ENCODE measurements at places on chromosomes 6 and 20.

- no peak for DNase-seq
These were observed 149.7 kb upstream of the SIM1 start for GRCh38 chr6:100614386-100614785.

DNA sequence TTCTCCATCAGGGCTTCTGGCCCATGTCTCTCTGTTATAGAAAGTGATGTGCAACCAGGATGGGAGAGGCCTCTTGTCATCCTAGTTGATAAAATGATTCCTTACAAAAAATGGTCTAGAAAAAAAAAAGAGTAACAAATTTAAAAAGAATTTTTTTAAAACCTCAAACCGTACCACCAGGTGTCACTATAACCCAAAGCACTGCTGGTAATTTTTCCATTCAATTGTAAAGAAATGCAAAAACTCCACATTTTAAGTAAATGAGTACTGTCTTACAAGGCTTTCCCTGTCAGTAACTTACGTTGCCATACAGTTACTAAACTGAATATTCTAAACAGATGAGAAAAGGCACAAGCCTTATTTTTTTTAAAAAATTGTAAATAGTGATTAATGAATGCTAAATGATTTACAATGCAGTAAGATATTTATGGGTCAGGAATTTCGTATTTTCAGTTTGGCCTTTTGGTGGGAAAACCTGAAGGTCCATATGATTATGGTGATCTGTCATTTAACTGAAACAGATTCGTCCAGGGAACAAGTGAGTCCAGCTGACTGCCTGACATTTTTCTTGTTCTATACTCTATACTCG lies 95.4 kb downstream of the OGFRL1 start:
- DNase-seq = no peak

- no peak for DNase-seq
These were observed 438.4 kb upstream of the FLRT3 start for GRCh38 chr20:14775778-14776177.

DNA sequence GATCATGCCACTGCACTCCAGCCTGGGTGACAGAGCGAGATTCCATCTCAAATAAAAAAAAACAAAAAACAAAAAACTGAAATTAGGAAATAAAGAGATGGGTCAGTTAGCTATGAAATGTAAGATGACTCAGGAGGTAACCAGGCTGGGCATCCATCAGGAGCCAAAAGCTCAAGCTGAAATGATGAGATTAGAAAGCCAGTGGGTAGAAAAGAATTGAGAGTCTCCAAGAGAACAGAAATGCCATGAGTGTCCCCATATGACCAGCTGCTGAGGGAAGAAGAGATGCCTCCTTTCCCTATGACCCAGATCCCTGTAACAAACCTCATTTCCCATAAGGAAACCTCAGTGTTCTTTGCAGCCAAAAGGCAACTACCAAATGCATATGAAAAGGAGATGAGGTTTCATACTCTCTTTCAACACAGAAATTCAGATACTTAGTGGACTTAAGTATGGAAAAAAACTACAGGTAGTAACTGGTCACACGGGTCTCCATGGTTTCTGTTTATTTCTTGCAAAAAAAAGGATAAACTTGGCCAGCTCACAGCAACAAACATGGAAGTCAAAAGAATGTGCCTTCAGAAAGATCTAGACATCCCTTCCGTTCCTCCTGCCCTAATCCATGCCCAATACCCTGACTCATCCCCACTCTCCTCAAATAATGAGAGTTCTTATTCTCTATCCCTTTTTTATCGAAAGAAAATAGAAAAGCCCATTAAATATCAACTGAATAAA lies 8.1 kb downstream of the ARHGAP18 start:
- no peak for DNase-seq

GRCh38 chr20:1334761-1335160 lies 5.8 kb upstream of the SDCBP2 start:
- no peak for DNase-seq

GRCh38 chr6:7062451-7063162 lies 45.2 kb upstream of the RREB1 start:
- no peak for DNase-seq

DNA sequence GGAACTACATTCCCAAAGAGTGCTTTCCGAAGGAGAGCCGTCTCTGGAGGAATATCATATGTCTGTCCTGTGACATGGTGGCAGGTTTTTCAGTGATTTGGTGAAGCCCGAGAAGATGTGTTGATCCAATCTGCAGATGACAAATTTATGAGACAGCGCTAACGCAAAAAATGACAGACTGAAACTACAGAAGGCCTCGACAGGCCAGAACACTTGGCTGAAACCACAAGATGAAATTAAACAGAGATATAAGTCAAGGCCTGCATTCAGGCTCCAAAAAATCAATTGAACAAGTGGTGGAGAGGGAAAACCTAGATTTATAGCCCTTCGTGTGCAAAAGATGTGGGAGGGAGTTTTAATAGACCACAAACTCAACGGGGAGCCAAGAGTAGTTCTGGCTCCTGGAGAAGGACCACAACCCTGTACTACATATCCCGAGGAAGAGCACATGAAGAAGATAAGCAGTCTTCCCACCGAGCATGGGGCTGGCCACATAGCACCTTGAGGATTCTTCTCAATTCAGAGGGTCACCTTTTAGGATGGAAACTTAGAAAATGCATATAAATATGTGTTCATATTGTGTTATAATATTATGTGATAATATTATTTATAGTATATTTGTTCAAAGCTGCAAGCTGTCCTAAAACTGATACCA lies 231.3 kb upstream of the PDE10A start:
- no peak for DNase-seq

DNA sequence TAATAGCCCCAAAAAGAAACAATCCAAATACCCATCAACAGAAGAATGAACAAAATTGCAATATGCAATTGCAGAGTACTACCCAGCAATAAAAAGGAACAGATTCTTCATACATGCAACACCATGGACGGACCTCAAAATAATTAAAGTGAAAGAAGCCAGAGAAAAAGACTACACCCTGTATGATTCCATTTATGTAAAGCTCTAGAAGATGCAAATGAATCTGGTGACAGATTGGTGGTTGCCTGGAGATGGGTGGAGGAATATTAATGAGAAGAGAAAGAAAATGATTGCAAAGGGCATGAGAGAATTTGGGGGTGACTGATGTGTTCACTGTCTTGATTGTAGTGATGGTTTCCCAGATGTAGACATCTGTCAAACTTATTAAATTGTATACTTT lies 51.8 kb downstream of the HECA start:
- DNase-seq = no peak

- no peak for DNase-seq
These were observed 497.7 kb upstream of the MARCKS start for GRCh38 chr6:113359155-113360140.

DNA sequence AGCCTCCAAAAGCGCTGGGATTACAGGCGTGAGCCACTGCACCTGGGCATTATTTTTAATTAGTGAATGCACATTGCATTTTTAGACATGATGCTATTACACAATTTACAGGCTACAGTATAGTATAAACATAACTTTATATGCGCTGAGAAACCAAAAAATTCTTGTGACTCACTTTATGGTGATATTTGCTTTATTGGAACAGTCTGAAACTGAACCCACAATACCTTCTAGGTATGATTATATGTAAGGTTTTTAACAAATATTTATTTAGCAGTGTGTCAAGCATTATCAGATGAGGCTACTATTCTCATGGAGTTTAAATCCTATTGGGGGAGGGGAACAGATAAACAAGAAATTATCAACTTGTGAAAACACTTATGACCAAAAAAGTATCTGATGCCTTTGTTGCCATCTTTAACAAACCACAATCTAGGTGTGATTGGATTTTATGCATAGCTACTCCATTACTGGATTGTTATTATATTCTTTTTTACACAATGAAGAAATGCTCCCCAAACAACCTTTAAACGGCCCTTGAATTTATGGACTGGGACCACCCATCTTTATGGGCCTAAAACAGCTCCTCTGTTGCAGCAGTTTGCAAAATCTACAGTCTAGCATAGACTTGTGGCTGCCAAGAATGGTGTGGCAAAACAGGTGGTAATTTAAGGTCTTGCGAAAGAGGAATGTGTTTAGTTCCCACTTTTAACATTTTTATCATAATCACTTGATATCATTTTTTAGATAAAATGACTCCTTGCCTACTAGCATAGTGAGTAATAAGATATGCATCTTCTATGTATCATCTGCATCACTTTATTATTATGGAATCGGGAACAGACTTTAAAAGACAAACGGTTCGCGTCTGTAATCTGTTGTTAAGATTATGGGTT lies 159.2 kb upstream of the C6orf118 start:
- no peak for DNase-seq

- DNase-seq = no peak
These were observed 88.5 kb upstream of the SIM1 start for GRCh38 chr6:100553243-100553642.

GRCh38 chr6:166492092-166492741 lies 94.3 kb downstream of the RAMACL start:
- no peak for DNase-seq

- no peak for DNase-seq
These were observed 19.0 kb downstream of the STX16 start for GRCh38 chr20:58670102-58670501.

- no peak for DNase-seq
These were observed 28.1 kb upstream of the IBTK start for GRCh38 chr6:82275686-82276085.

GRCh38 chr20:44406572-44407137 lies 51.2 kb downstream of the HNF4A start:
- DNase-seq = no peak

DNA sequence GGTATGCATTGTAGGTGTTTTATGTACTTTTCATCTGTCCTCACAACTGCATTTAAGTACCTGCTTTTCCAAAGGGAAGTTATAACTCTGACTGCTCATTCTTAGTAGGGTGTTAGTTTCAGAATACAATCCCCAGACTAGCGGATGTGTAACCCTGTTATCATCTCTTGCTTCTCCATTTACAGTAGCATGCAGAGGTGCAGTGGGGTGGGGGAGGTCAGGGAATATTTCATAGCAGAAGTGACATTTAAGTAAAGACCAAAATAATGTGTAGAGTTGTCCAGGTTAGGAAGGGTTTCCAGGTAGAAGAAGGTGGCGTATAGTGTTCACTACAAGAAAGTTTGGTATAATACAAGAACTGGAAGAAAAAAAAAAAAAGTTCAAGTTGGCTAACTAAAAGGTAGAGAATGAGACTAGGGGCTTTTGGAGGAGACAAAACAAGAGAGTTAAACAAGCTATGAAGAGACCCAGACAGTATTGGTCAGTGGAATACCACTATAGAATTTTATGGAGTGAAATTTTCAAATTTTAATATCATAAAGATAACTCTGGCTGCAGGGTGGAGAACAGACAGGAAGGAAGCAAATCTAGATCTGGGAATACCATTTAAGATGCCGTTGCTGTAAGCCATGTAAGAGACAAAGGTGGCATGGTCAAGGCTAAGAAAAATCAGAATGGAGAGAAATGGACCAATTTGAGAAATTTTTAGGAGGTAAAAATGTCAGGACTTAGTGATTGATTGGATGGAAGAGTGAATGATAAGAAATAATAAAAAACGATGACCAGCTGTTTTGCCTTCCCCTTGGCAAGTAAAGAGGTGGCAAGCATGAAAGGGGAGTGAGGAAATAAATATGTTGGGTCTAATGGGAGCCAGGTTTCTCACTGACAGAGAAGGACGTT lies 2.2 kb upstream of the AHI1 start:
- no peak for DNase-seq

- DNase-seq = no peak
These were observed 26.9 kb upstream of the LRRC1 start for GRCh38 chr6:53767941-53768340.

DNA sequence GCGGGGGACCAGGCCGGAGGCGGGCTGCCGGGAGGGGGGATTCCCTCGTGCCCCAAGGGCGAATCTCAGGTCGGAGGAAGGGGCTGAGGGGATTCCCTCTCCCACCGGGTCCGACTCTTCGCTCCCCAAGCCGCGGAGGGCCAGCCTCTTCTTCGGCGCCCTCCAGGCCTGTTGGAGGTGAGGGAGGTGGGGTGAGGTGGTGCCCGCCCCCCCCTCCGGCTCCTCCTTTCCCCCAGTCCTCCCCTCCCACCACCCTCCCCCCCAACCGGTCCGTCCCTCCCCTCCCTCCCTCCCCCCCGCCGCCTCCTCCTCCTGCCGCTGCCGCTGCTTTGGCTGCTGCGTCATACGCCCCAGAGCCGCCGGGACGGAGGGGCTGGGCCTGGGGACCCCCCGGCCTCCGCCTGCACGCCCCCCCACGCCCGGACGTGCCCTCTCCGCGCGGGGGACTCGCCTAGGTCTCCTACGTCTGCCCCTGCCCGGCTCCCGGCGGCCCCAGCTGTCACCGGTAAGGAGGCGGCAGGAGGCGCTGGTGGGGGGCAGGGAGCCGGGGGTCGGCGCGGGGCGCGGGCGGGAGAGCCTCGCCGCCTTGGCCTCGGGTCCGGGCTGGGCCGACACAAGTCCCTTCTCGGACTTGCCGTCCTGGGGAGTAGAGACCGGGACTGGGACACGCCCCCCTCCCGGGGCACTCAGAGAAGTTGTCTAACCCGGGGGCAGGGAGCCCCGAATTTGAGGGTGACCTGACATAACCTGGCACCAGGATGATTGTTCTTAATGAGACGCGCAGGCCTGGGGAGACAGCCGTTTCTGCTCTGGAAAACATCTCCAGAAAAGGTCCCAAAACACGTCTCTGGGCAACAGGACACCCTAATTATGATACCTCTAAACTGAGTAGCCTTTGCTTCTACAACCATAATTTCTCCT lies at the start of gene PHF1:
TSS of gene PHF1 (plus strand) at position 304 of the 921 bp plus-strand sequence. CDS start 1,250 bp downstream, outside the sequence.
- DNase-seq = no peak

- no peak for DNase-seq
These were observed 135.1 kb downstream of the OR2B2 start for GRCh38 chr6:27777126-27777525.

- DNase-seq = no peak
These were observed 13.3 kb downstream of the RAET1E start for GRCh38 chr6:149884617-149885016.

DNA sequence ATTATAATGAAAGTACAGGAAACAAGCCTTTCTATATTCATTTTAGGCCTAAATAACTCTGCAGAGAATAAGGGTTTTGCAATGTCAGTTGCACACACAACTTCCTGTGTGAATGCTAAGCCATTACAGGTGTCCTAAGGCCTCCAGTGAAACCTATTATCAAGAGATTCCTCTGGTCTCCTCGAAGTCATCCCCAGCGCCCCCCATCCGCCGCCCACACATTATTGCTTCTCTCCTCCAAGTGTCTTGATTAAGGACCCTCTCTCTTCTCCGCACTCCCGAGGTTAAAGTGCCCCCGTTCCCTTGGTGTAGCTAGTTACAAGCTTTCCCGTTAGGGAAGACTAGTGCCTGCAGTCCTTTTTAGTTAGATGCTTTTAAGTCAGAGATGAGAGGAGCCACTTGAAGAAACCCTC lies 1.3 kb downstream of the HIVEP2 start:
- DNase-seq = no peak

All from esophagus squamous epithelium (tissue), 5 donors.